Sigmoid colon (tissue), 7 donors: ENCODE measurements at places on chromosomes 6 and 20.

- no peak for DNase-seq
These were observed 173.1 kb downstream of the ZMYND8 start for GRCh38 chr20:47183367-47183766.

DNA sequence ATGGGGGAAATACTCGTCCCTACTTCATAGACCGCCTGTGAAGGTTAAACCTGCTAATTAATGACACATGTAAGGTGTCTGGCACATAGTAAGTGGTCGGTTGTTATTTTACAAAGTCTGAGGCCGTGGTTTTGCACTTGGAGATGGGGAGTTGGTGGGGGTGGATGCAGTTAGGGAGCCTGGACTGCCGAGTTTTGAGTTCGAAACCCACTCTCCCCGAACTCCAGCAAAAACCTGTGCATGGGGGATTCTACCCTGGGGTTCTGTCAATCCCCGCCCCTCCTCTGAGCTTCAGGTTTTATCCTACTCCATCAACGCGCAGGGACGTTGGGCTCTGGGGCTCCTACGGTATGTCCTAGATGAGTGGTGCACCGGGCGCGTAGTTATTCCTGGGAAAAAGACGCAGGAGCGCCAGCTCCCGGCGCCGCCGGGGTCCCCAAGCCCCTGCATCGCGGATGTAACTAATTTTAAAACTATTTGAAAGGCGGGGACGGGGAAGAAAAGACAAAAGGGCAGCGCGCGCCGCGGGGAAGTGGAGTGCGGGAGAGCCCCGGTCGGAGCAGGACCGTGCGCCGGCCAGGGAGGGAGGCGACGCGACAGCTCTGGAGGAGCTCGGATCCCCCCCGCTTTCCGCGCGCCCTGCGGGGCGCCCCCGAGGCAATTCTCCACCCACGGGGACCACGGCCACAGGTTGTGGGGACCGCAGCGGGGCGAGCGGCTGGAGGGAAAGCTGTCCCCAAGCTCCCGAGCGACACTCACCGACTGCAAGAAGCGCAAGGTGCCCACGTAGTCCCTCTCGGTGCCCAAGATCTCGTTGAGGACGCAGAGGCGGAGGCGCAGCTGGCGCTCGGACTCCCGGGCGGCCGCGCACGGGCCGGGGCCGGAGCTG is 672 bp downstream of the PREX1 start:
- no peak for DNase-seq

GRCh38 chr6:100504786-100505737 is 40.3 kb upstream of the SIM1 start:
- no peak for DNase-seq

- DNase-seq = no peak
These were observed 36.3 kb downstream of the CLIC5 start for GRCh38 chr6:45979311-45979710.

GRCh38 chr20:38094373-38094891 is 60.9 kb downstream of the RPRD1B start:
- DNase-seq = peak; percentile 83

DNA sequence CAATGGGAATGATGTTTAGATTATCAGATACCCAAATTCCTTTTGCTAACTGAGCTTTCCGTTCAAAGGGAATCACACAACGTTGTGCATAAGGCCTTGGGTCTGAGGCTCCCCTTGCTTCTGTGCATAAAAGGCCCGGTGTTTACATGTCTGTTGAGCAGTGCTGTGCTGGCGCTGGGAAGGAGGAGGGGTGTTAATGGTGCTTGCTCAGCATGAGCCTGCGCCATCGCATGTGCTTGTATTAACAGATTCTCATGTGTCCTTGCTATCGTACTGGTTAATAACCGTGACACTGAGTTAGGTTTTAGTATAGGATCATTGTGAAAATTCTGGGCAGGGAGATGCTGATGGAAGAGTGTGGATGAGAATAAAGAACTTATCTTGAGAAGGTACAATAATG is 62.3 kb upstream of the TRAF3IP2 start:
- DNase-seq = no peak

GRCh38 chr6:3009930-3010329 is 10.2 kb downstream of the NQO2 start:
- no peak for DNase-seq

DNA sequence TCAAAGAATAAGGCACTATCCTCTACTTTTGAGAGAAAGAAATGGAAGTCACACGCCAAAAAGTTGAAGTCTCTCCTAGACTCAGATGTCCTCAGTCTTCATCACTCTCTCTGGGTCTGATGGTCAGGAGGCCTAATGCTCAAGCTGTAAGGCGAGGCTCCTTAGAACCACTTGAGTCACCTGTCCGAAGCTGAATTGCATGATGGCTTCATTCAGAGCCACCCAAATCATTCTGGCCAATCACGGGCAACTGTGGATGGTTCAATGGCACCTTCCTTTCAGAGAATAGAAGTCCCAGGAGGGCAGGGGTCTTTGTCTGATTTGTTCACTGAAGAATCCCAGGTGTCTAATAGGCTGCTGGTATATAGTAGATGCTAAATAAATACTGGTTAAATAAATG is 69.4 kb upstream of the RNF24 start:
- DNase-seq = no peak

DNA sequence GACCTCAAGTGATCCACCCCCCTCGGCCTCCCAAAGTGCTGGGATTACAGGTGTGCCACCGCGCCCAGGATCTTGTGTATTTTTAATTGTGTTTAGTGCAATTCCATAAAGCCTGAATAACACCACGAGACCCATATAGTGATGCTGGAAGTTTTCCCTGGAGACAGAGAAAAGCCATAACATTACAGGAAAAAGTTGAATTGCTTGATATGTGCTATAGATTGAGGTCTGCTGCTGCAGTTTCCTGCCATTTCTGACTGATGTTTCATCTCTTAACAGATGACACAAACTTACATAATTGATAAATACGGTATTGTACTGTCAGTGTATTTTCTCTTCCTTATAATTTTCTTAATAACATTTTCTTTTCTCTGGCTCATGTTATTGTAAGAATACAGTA is 7.3 kb upstream of the UBD start:
- DNase-seq = no peak

DNA sequence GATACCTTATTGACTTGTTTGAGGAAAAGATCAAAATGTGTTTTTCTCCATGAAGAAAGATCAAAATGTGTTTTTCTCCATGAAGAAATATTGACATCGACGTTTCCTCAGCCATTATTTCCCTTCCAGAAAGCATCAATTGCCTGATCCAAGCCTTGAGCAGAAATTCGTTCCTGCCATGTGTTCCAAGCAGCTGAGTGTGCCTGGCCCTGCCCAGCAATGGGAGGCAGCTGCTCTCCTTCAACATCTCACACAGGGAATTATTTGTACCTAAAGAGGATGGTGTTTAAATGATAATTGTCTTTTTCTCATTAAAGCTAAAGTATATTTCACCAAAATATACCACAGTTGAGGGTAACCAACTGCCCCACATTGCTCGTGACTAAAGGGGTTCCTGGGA is 7.8 kb upstream of the DUSP22 start:
- DNase-seq = no peak
